Fibroblast of lung (primary cell): ENCODE measurements at places on chromosomes 1 and 21. TPM values are rescaled to one million over a fixed set of nuclear protein-coding genes. Genes with fewer than 3 reads are reported as not detected.

DNA sequence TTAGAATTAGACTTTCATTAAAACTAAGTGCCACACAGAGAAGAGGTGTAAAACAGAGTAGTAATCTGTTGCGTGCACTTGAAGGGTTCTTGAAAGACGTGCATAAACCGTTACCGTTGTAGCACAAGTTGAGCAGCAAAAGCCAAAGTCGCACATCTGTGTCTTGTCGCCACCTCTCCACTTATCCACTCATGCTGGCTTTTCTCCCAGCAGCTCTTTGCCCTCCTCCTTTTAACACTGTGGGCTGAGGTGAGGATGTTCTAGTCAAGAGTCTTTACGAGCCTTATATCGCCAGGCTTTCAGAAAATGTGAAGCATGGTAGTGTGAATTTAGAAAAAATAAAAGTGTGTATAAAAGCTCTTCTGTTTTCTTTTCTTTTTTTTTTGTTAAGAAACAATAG is 48.0 kb downstream of the NR5A2 start:
- no peak overlapping the region for H3K4me3 ChIP-seq
- DNase-seq: no peak
- H3K27me3 ChIP-seq: peaks cover 4% of the 10 kb centered on the region
- H3K27ac ChIP-seq: no peak overlapping the region
- peaks cover 2% of the 10 kb centered on the region for H3K4me1 ChIP-seq

The S100A14 gene
- 0.26 and 0.33 TPM in 2 replicates for total RNA-seq

The TMPRSS15 gene
- not detected in 2 replicates for total RNA-seq

The SLFNL1 gene
- total RNA-seq: 0.51 and 0.66 TPM in 2 replicates

- no peak overlapping the region for H3K4me3 ChIP-seq
- H3K4me1 ChIP-seq: no peaks in the 10 kb centered on the region
- DNase-seq: peak; percentile 86
- H3K27ac ChIP-seq: no peak overlapping the region
- H3K36me3 ChIP-seq: no peaks in the 10 kb centered on the region
Observed at GRCh38 chr1:171188388-171189266, 3.5 kb downstream of the FMO2 start.
